NCI-H524 (cell line): ENCODE measurements at places on chromosomes 5 and 9.

DNA sequence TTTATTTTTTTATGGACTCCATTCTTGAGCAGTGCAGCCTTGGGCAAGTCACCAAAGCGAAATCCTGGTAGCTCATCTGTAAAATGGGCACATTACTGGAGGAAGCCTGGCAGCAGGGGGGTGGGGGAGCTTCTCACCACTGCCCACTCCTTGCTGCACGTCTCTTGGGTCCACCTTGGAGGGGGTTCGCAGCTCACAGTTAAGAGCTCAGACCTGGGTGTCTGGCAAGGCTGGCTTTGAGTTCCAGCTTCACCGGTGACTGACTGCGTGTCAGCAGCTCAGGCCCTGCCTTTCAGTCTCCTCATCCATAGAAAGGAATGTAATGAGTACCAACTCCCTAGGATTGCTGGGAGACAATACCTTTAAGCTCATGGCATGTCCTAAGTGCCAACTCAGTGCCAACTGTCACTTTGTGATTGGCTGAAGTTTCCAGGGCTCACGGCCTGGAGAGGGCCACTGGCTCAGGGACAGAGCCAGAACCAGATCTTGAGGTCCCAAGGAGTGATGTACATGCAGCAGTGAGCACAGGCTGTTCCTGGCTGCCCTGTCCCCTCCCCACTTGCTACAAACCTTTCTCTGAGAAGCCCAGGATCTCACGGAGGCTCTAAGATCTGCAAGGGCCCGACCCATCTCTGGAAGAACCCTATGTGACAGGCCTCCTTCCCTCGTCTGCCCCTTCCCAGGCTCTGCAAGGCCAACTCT lies 72.9 kb downstream of the C9orf50 start:
- DNase-seq: no peak

DNA sequence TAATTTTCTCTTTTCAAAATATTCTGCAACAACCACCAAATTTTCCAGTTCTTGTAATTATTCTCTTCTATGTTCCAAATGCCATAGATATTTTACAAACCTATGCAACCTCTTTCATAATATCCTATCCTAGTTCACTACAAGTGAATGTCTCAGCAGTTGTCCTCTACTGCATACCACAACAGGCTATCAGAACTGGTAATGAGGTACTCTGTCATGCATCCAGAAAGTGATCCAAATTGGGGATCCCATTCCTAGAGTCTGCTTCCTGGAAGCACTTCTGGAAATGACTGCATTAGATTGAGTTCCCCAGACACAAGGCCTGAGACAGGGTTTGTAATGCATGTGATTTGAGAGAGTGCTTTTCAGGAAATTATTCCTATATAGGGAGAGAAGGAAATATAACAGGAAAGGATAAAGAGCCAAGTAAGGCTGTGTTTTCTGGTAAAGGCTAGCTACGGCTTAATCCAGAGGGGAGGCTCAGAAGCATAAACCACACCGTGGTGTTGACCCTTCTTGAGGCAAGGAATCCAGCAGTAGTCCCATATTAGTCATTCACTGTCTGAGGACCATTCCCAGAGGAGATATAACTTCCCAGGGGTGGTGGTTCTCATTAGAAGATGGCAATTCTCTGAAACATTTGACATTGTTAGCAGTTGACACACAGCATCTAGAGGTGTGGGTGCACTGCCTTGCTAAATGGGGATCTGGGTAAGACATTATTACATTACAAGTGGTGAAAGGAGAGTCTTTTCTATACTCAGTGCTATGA lies 80.3 kb upstream of the FST start:
- DNase-seq: no peak

- no peak for DNase-seq
Measured at GRCh38 chr9:109721001-109721400, 59.0 kb upstream of the PALM2AKAP2 start.

DNA sequence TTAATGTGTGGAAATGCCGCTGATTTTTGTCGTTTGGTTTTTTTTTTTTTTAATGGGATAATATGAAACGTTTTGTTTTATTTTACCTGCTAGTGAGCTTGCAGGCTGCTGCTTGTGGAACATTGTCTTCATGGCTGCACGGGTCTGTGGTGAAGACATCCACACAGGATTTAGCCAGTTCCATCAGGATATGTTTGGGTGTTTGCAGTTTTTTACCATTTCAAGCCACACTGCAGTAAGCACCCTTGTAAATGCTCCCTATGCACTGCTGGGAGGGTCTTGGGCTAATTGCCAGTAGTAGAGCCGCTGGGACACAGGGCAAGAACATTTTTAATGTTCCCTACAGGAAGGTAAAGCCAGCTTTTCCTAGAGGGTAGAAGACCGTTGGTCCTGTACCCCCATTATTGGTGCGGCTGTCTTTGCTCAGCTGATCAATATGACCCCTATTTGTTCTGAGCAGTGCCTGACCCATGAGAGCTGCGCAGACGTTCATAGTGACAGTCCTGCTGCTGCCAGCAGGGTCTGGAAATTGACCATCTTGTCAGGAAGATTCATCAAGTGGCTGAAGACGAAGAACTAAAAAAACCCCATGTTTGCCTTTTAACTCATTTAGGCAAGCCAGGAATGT lies 20.5 kb upstream of the EEIG1 start:
- DNase-seq: no peak

GRCh38 chr9:116873937-116874914 lies 187.1 kb downstream of the TRIM32 start:
- no peak for DNase-seq

- no peak for DNase-seq
Measured at GRCh38 chr9:21549251-21549765, 67.2 kb upstream of the IFNE start.

DNA sequence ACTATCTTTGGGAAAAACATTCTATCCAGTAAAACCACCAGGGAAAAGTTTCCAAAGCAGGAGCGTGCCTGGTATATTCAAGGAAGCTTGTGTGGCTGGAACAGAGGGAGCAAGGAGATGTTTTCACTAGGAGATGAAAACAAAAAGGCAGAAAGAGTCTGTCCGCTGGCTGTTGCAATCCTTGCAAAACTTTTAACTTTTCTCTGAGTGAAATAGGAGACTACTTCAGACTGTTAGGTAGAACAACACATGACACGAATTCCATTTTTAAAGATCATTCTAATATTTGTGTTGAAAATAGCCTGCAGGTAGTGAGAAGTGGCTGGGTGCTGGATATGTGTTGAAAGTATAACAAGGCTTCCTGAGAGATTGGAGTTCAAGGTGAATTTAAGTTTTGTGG lies 69.5 kb downstream of the PRR16 start:
- no peak for DNase-seq

GRCh38 chr5:132183723-132184122 lies 43.9 kb downstream of the P4HA2 start:
- no peak for DNase-seq

DNA sequence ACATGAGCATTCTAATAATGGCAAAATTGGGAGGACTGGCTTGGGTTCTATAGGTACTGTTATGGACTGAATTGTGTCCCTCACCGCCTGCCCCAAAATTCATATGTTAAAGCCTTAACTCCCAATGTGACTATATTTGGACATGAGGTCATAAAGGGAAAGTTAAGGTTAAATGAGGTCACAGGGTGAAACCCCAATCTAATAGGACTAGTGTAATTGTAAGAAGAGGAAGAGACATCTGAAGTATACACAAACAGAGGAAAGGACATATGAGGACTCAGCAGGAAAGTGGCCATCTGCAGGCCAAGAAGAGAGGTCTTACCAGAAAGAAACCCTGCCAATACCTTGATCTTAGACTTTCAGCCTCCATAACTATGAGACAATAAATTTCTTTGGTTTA lies 23.1 kb downstream of the RNF180 start:
- no peak for DNase-seq

DNA sequence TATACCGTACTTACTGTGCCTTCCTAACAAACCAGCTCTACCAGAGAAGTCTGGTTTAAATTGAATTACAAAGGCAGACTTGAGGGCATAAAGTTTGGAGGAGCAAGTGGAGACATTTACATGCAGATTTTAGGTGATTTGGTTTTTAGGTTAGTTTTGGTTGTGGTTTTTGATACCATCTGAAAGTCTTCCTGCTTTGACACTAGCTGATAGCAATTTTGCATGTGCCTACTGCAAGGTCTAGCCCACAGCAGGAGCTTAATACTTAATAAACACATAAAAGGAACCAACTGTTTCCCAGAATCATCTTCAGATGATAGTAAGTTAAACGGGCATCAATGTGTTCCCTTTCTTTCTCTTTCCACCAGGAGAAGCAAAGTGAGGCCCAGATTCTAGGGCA lies 3.4 kb upstream of the ESM1 start:
- DNase-seq: no peak

GRCh38 chr5:144315026-144315425 lies 144.4 kb downstream of the KCTD16 start:
- no peak for DNase-seq

- no peak for DNase-seq
Measured at GRCh38 chr5:104267320-104268015, 704.9 kb upstream of the NUDT12 start.

- DNase-seq: no peak
Measured at GRCh38 chr5:77064040-77064439, 23.0 kb downstream of the ZBED3 start.

GRCh38 chr5:61953913-61954312 lies 352.1 kb upstream of the KIF2A start:
- DNase-seq: no peak

DNA sequence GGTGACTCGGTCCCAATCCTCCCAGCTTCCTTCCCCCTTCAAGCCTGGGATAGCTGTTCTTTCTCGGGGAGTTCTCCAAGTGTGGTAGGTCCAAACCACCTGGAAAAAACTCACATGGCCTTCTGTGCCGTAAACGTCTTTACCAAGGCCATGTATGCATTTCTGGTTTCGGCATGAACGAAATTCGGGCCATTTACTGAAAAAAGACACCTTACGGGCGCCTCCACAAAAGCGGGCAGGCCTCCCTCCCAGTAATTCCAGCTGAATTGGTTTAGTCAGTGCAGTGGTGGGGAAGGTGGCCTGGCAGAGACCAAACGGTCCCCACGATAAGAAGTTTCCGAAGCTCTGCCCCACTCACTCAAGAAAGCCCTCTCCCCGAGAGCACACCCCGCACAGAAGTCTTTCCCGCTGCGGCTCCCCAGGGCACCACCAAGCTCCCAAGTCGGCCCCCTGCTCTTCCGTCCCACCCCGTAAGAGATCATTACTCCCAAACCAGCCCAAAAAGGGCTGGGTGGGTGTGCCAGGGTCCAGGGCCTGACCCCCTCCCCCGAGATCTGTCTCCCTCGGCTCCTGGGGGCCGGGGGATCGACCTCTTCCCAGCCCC lies 86.3 kb upstream of the MELK start:
- peak; percentile 21 for DNase-seq

DNA sequence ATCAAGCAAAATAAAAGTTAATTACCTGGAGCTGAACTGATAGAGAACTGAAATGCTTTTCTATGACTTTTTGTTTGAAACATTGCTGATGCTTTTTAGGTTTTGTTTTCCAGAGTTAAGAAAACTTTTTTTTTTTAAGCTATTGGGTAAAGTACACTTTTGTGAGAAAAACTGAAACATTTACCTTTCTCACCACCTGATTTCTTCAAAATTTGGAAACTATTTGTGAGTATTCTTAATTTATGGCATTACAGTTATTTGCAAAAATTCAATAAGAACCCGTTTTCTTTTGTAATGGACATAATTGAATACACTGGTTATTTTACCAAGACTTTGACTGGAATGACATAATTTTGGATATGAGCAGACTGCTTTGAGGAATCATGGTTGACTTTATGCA lies 6.6 kb downstream of the C9orf153 start:
- DNase-seq: no peak

DNA sequence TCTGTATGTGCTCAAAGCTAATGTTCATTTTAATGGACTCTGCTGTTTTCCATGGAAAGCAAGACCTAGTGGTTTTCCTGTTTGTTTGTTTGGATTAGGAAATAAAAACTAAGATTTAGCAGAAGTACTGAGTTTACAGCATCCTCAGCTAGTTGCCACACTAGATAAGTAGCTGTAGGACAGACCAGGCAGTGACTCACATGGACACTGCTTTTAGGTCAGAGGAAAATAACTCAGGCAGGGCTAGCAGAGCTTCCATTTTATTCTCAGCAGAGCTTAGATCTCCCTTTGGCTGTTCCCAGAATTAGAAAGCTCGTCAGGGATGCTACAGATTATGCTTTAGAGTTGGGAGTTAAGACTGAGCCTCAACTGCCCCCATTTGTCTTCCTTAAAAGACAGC lies 204.4 kb downstream of the SH3GL2 start:
- DNase-seq: no peak

- no peak for DNase-seq
Measured at GRCh38 chr9:34746526-34746925, 36.6 kb upstream of the CCL21 start.

GRCh38 chr5:53713978-53714666 lies 153.7 kb downstream of the NDUFS4 start:
- DNase-seq: no peak

DNA sequence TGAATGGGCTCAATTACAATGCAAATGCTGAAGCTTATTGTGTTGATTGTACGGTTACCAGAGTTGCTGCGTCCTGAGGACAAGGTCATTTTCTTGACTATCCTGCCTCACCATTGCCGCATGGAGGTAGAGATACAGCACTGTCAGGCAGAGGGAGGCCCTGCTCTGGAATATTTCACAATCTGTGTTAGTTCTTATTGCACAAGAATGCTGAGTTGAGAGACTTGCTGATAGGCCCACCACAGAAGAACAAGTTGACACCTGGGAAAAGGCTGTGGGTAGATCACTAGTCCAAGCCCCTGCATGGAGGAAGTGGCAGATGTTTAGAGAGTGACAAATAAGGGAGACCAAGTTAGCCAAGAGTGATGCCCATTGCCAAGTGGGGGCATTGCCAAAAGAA lies 344.5 kb upstream of the ITGA1 start:
- DNase-seq: no peak

DNA sequence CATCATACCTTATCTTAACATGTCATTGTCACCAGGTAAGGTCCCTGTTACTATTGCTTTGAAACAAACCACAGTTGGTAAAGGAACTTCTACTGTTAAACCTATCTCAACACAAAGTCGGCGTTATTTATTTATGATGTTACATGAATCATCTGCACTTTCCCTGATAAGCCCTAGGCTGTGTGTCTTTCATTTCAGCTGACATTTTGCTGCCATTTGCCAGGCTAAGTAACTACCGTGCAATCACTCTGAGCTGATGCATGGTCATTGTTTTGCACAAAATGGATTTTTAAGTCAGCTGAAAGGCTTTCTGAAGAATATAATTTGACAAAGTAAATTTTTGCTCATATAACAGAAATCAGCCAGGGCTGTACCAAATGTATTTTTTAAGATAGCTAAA lies 546.5 kb downstream of the ZNF608 start:
- DNase-seq: no peak

- DNase-seq: no peak
Measured at GRCh38 chr9:27440888-27441740, 83.0 kb upstream of the IFNK start.
